ENCODE measurements at places on chromosomes 2 and 18.

DNA sequence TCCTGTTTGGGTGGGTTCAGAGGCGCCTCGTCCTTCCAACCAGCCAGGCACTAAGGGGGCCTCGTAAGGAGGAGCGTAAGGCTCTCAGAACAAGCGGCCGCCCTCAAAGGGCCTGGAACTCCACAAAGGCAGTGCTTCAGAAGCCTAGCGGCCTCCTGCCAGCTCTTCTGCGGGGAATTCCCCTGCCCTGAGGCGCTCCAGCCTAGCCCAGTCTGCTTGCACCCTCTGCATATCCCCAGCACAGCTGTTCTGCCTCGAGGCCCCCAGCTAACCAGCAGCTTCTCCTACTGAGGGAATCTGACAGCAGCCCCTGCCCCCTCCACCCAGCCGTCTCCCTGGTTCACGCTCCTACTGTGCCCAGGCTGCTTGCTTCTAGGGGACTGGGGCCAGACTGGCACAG, 265.9 kb downstream of the TFCP2L1 start:
- no peak for DNase-seq

- DNase-seq: no peak
Observed at GRCh38 chr2:46699934-46700256, 215.7 kb downstream of the MCFD2 start.

DNA sequence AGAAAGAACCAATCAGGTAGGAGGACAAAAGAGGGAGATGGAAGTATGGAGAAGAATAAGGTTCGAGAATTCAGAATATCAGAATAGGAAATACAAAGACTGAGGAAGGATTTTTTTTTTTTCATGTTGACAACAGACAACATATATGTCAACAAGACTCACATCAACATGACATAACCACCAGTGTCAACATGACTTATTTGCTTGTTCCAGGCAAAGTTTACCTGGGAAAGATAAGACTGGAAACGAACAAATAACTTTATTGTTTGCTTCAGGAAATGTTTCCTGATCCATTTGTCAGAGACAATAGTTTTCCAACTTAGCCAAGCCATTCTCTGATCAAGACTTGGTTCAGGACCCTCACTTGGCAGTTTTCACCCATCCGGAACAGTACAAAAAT, 321.9 kb upstream of the NETO1 start:
- no peak for DNase-seq

DNA sequence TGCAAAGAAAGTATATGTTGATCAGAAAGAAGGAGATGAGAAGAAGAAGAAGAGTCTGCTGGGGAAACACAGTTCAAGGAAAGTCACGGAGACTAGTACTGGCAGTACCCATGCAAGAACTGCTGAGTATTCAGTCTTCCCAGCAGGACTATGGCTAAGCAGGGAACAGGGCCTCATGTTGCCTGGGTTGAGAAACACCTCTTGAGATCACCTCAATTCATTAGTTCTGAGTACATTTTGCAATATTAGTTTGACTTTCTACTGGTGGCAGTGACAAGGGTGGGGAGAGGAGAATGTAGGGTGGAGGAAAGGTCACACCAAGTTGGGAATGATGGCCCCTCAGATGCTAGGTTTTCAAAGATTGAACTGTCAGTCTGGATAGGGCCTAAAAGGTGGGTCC, 50.5 kb downstream of the MRPL33 start:
- no peak for DNase-seq

DNA sequence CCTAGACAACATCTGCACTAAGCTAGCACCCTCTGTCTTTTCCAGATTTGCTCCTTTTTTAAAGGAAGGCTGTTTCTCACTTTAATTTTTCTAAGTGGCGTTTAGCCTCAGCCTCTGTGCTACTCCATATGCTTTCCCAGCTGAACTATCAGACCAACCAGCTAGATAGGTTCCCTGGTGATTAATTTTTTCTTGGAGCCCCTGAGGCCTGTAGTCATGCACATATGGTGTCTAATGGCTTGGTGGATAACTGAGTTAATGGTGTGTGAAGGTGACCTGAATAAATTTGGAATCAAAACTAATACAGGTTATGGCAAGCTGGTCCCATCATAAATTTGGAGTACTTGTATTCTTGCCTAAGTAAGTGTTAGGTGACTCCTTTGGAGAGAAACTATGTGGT, 135.5 kb downstream of the MGAT5 start:
- peak; percentile 4 for DNase-seq

GRCh38 chr2:197839327-197839726, 34.9 kb downstream of the PLCL1 start:
- no peak for DNase-seq

DNA sequence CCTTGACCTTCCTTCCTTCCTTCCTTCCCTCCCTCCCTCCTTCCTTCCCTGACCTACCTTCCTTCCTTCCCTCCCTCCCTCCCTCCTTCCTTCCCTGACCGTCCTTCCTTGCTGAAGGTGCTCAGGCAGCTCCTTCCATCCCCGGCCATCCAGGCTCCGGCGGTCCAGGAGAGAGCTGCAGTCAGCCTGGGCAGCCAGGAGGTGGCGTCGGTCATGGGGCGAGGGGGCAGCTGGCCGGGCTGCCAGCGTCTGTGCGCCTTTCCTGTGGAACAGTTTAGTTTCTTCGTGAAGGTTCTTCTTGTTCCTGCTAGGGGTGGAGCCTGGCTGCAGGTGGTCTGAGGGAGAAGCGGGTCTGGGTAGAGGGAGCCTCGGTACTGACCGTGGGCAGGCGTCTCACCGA, 15.7 kb downstream of the GPR35 start:
- DNase-seq: no peak

DNA sequence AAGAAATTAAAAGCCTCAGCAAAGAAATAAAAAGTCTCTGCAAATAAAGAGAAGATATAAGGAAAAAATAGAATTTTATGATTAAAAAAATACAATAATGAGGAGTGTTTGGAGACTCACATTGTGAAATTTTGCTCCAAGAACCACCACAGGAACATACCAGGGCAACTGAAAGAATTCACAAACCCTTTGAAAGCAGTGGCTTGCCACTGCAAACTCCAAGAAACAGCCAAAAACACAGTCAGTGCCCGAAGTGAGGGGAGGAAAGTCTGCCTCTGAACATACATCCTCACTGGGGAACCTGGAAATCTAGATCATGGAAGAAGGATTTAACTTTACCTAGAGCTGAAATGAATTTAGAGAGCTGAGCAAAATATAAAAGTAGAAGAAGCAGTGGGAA, 33.1 kb downstream of the EVA1A start:
- no peak for DNase-seq

GRCh38 chr2:70132244-70133126, 45.2 kb downstream of the PCBP1 start:
- peak; percentile 93 for DNase-seq

DNA sequence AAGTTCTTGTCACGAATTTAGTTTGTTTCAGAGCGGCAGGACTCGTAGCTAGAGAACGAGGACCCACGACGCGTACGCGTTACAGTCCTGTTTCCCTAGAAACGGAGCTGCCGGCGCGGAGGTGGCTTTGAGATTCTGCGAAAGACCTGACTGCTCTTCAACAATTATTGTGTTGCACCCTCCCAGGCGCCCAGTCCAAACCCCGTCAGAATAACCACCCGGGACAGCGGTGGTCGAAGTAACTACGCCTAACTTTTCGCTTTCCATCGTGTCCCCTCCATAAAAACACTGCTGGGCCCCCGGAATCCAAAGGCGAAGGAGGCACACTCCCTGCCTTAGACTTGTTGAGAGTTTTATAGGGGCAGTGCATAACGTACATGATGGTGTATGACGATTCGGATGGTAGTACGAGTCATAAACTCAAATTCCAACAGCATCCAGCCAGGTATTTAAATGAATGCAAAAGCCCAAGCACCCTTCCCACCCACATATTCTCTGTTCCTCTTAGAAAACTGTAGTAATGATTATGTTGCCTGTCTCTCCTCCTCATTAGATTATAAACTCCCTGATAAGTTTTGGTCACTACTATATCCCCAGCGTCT, 651 bp upstream of the STAM2 start:
- no peak for DNase-seq

GRCh38 chr2:100407073-100407472, 10.4 kb downstream of the CHST10 start:
- no peak for DNase-seq

DNA sequence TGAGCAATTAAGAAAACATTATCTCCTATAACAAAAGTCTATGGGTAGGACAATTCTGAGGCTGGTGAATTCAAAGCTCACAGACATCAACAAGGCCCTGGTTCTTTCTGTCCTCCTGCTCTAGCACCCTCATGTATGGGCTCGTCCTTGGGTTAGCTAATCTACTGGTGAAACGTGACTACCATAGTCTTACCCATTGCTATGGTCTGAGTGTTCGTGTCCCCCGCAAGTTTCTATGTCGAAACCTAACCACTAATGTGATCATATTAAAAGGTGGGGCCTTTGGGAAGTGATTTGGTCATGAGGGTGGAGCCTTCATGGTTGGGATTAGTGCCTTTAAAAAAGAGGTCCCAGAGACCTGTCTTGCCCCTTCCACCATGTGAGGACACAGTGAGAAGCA, 564.7 kb downstream of the TNS1 start:
- no peak for DNase-seq

GRCh38 chr2:100529900-100530299, 32.9 kb upstream of the PDCL3 start:
- no peak for DNase-seq

GRCh38 chr2:173739006-173739405, 226.2 kb downstream of the SP3 start:
- no peak for DNase-seq

GRCh38 chr2:133848111-133848649, 279.9 kb upstream of the NCKAP5 start:
- no peak for DNase-seq

DNA sequence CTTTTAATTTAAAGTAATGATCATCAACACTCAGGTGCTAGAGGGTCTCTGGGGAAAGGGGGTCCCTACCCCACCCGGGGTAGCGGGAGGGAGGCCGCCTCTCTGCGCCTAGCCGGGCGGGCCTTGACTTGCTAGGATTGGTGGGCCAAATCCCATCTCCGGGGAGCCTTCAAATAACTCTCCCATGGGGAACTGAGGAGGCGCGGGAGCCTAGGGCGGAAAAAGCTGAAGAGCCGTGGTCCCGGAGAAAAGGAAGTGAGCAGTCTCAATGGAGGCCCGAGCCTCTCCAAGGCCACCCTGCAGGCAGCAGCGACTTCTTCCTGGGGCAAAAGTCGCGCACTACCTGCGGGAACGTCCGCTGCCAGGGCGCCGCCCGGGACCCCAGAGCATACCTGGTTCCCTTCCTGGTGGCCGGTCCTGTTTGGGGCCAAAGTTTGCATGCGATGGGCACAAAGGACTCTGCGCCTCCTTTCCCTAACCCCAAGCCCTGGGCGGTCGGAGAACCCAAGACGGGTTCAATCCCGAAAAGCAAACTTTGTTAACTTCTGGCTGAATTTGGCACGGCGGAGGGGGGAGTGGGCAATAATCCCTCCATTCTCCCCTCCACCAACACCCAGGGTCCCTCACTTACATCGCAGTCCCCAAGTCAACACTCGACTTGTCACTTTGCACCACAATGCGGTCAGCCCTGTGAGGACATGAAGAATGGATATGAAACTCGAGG, 13.6 kb downstream of the EN1 start:
- no peak for DNase-seq

- no peak for DNase-seq
Observed at GRCh38 chr2:72148003-72148836, 558 bp upstream of the CYP26B1 start.

DNA sequence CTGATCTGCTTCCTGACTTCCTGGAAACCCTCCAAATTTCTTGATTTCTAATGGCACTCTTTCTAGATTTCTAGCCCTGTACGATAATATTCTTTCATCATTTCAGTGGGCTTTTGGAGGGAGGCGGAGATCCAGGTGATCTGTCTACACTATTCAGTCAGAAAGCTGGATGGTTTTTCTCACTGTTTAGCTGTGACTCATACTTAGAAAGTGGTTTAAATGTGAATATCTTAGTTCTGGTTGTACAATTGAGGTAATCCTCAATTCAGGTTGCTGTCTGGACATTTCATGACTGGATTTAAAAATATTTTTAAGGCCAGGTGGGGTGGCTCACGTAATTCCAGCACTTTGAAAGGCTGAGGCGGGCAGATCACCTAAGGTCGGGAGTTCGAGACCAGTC, 20.8 kb downstream of the SEH1L start:
- DNase-seq: no peak

DNA sequence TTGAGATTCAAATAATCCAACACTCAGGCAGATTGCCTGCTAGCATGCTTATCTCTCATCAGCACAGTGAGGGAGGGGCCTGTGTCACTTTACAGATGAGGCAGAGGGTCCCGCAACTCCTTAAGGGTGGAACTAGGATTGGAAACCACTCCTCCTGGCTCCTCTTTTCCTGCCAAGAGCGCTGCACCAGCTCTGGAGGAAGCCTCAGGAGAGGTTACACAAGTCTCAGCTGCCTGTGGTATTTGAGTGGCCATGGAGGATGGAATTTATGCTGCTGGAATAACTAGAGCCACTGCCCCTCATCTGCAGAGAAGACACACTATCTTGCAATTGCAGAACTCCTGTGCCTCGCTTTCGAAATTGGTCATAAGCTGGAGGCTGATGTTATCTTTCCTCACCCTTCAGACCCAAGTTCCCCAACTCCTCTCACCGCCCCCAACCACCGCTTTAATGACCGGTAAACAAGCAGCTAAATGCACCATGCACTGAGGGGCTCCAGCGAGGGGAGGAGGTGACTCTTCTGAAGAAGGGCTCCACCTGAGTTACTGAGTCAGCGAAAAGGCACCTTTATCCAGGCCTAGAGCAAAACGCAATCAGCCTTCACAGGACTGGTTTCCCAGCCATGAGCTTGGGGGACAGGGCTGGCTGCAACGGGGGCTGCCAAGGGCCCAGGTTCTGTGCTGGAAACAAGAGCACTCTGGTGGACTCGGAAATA, 245.8 kb downstream of the SOX11 start:
- no peak for DNase-seq

- DNase-seq: no peak
Observed at GRCh38 chr2:144671695-144672455, 152.0 kb upstream of the ZEB2 start.

- no peak for DNase-seq
Observed at GRCh38 chr2:96340493-96341414, 5.2 kb downstream of the NCAPH start.

GRCh38 chr18:50748243-50749229, 71.3 kb downstream of the MRO start:
- DNase-seq: no peak

- DNase-seq: no peak
Observed at GRCh38 chr2:45637440-45637839, 14.0 kb upstream of the PRKCE start.

- DNase-seq: no peak
Observed at GRCh38 chr2:241279828-241280227, 35.6 kb downstream of the HDLBP start.

GRCh38 chr18:9032519-9032918, 70.0 kb upstream of the NDUFV2 start:
- no peak for DNase-seq

DNA sequence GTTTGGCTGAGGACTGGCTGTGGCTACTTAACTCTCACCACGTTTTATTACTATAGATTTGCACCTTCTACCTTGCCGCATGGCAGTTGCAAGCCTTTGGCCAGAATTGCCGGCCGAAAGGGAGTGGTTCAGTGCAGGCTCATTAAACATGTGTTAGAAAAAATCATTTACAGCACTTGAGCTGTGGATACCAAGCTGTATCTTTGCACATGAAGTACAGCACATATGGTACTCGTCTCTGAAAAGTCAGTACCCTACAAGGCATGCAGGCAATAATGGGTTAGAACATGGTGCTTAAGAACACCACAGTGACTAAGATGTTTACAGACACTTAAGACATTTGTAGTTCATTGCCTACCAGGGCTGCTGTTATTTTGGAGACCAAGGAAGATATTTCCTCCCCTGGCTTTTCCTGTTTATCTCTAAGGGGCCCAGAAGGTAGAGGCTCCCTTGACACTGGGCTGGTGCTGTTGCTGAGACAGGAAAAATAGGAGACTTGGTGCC, 103.1 kb downstream of the ZNF532 start:
- no peak for DNase-seq

- DNase-seq: no peak
Observed at GRCh38 chr2:38416296-38417036, 39.4 kb upstream of the ATL2 start.

Data from cerebellar nuclear complex (tissue), 1 donor.